Pulmonary artery endothelial cell (primary cell): ENCODE measurements at places on chromosomes 6 and 20. TPM values are rescaled to one million over a fixed set of nuclear protein-coding genes. Genes with fewer than 3 reads are reported as not detected.

- DNase-seq: no peak
Measured at GRCh38 chr6:98485593-98485992, 348.8 kb upstream of the POU3F2 start.

- DNase-seq: no peak
Measured at GRCh38 chr6:139886396-139886795, 511.9 kb upstream of the CITED2 start.

GRCh38 chr6:15528870-15529269 lies 134.0 kb downstream of the DTNBP1 start:
- no peak for DNase-seq

DNA sequence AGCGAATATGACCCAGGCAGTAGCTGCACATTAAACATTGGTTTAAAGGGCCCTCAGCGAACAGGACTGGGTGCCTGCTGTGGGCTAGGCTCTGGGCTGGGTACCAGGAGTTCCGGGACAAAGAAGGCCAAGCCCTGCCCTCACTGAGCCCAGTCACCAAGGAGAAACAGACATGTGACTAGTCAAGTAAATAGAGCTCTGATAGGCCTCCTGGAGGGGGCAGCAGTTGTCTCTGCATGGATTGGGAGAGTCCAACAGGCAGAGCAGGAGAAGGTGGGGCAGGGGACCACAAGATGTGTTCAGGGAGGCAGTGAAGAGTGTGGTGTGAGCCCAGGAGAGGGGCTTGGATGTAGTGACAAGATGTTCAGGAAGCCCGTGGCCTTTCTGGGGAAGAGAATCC lies 3.1 kb downstream of the HM13 start:
- DNase-seq: peak; percentile 26

GRCh38 chr6:150377211-150377781 lies 8.5 kb downstream of the IYD start:
- DNase-seq: no peak

Gene CLPSL2
- not detected in 2 replicates for total RNA-seq

Gene RFX6
- total RNA-seq: not detected in 2 replicates

Gene CGA
- total RNA-seq: not detected in 2 replicates
